Astrocyte of the spinal cord (primary cell): ENCODE measurements at places on chromosomes 6 and 20.
A peak's percentile ranks its signal among the peaks of the same experiment; 100 is the strongest.

- no peak for DNase-seq
Measured at GRCh38 chr20:10481676-10482075, 46.6 kb downstream of the SLX4IP start.

GRCh38 chr6:68967549-68968300 is 332.6 kb downstream of the ADGRB3 start:
- DNase-seq = peak; percentile 48

GRCh38 chr20:1577906-1578305 is 20.4 kb upstream of the SIRPD start:
- DNase-seq = no peak

- DNase-seq = no peak
Measured at GRCh38 chr6:129894921-129895320, 33.8 kb upstream of the TMEM244 start.

DNA sequence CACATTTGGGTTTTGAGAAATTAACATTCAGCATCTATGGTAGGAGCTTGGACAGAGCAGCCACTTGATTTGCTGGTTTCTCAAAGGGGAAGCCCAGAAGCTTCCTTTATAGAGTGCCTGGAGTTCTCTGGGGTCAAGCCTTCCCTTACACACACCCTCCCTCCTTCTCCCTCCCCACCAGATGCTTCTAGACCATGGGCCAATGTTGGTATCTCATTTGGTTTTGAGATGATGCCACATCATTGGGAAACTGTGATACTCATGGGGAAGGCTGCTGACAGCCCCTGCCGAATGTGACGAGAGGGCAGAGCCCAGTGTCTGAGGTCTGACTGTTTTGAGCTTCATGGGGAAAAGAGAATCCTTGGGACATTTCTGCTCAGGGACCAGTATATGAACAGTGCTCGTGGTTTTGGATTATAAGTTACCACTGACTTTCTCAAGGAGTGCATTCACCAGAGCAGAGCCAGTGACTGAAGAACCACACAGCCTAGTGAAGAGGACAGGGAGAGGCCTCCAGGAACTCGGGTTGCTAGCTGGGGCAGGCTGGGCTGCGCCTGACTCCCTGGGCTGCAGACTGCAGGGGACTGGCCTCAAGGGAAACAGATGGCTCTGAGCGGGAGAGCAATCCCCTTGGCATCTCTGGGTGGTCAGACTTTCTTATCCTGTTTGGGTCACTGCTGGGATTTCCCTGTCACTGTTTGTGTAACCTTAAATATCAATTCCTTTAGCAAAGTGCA is 46.4 kb upstream of the CST5 start:
- no peak for DNase-seq

DNA sequence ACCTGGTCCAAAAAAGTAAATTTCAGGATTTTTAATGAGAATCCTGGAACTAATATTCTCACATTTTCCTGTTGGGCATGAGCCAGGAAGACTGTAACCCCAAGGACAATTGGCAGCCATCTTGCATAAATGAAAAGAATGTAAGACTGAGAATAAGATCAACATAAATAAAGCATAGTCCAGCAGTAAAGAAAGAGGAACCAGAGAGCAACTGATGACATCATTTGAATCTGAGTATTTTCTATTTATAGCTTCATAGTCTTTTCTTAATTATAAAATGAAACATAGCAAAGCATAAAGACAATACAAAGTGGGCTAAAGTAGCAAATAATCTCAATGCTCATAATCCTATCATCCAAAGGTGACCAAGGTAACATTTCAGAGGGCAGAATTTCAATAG is 26.6 kb upstream of the FBXL4 start:
- no peak for DNase-seq
